Fibroblast of skin of right biceps (primary cell): ENCODE measurements at places on chromosomes 4 and X.
A peak's percentile ranks its signal among the peaks of the same experiment; 100 is the strongest.

GRCh38 chr4:137532869-137533236 lies 559 bp upstream of the PCDH18 start:
- no peak for DNase-seq

DNA sequence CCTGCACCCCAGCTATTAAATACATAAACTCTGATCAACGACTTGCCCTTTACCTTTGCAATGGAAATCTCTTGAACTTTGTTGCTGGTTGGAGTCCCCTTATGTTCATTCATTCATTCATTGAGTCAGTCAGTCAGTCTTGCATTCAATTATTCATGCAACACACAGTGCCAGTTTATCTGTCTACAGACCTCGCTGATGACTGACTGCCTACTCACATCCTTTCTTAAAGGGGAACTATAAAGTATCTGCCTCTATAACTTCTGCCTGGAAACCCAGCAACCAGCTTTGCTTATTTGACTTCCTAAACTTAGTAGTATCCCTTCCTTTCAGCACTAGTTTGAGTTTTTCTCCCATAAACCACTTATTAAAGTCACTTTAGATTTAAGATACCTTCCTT lies 620.8 kb upstream of the ADGRL3 start:
- no peak for DNase-seq

DNA sequence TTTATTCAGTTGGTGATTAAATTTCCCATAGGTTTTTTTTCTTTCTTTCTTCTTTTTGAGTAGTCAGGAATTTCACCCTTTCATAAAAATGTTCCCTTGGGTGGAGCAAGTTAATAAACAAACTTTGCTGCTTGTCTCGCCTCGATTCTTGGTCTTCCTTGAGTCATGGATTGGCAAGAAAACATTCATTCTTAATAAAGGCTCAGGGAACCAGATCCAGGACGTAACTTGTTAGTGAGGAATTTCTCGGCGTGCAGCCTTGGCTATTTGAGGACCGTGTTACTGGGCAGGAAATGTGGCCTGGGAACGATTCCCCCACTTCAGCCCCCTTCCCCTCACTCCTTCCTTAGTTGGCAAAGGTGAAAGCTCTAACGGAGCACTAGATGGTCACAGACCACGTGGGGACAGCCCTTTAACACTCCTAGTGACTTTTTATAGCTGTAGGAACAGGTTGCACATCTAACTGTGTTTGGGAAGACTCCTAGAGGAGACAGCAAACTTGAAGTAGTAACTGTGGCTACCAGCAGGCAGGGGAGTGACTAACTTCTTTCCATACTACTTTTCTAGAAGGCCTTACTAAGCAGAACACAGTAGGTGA lies 106.8 kb downstream of the UCHL1 start:
- peak; percentile 42 for DNase-seq

GRCh38 chrX:40263014-40263560 lies 165.3 kb upstream of the BCOR start:
- peak; percentile 69 for DNase-seq

DNA sequence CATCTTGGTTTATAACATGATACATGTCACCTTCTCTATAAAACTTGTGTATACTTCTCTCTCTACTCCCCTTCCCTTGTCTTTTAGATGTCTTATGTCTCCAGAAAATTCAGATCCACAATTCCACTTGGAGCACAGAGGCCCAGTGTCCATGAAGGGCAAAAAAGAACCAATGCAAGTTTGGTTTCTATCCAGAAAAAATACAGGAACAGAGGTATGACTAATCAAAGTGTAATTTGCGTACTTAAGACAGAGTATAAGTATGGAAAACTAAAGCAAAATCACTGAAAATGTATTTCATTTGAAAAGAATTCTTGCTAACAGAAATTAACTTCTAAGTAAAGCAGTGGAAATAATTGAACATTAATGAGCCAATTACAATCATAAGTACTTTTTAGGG lies 46.2 kb downstream of the GUCY1B1 start:
- peak; percentile 67 for DNase-seq

GRCh38 chrX:115322375-115322774 lies 32.9 kb downstream of the LUZP4 start:
- DNase-seq = no peak

GRCh38 chrX:47706575-47706974 lies 47.6 kb upstream of the UXT start:
- peak; percentile 47 for DNase-seq

- DNase-seq = no peak
These were observed 42.8 kb upstream of the PRKG2 start for GRCh38 chr4:81257816-81258215.

DNA sequence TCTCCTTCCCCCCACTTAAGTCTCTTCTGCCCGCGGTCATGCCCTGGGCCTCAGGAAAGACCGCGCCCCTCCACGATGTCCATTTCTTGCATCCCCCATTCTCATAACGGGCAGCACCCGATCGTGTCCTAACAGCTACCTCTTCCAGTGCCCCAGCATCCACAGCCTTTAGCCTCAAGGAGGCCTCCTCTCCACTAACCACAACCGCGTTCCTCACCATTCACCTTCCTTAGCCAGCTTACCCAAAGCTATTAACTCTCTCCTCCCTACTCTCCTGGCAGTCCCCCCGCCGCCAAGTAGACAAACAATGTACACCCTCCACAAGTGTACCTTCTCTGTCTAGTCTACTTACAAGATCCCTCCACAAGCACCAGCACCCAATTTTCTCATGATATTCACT lies 58.6 kb upstream of the PAGE5 start:
- DNase-seq = peak; percentile 2

DNA sequence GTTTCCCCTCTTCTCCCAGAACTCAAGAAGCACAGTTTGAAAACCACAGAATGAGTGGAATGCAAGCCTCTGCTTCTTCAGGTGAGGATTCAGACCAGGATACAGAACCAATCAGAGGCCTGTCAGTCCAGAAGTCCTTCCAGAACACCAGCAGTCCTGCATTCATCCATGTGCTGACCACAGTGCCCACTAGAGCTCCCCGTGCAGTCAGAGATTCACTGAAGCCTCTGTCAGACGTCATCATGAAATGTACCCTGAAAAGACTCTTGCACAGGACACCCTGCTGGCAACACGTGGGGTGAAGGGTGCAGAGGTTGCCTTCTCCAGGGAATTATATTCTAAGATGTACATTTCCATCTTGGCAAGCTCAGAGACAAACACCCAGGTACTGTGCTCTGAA lies 75.9 kb upstream of the LSM6 start:
- DNase-seq = no peak

DNA sequence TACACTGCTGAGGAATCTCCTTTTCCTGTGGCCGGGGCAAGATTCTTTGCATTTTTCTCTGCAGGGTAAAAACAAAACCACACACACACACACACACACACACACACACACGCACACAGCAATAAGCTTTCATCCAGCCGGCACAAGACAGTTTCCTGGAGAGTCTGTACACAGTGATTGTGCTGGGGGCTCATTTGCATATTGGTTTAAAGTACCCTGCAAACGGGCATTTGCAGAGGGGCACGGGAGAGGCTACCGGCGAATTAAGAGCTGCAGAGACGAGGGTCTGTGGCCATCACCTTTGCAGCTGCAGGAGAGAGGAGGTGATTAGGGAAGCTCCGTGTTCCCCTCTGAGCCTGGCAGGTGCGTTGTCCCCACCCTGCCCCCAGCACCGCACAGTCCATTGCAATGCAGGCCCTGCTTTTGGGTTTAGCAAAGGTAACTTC lies 219.9 kb downstream of the SHOX start:
- peak; percentile 79 for DNase-seq
